T-cell (primary cell): ENCODE measurements at places on chromosomes 16 and 17. TPM values are rescaled to one million over a fixed set of nuclear protein-coding genes. Genes with fewer than 3 reads are reported as not detected.

GRCh38 chr17:18344021-18344420 is 19.3 kb downstream of the SHMT1 start:
- DNase-seq, result no peak

- DNase-seq, result no peak
These were observed 113.9 kb downstream of the UTP18 start for GRCh38 chr17:51374209-51374608.

DNA sequence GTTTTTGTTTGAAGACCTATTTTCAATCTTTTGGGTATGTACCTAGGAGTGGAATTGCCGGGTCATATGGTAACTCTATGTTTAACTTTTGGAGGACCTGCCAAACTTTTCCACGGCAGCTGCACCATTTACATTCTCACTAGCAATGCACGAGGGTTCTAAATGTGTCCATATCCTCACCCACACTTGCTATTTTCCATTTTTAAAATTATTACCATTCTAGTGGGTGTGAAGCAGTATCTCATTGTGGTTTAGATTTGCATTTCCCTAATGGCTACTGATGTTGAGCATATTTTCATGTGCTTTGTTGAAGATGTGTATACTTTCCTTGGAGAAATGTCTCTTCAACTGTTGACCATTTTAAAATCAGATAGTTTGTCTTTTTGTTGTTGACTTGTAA is 60.3 kb upstream of the HAPSTR1 start:
- no peak for DNase-seq

- no peak for DNase-seq
These were observed 100.7 kb downstream of the ABCC1 start for GRCh38 chr16:16050106-16050505.

DNA sequence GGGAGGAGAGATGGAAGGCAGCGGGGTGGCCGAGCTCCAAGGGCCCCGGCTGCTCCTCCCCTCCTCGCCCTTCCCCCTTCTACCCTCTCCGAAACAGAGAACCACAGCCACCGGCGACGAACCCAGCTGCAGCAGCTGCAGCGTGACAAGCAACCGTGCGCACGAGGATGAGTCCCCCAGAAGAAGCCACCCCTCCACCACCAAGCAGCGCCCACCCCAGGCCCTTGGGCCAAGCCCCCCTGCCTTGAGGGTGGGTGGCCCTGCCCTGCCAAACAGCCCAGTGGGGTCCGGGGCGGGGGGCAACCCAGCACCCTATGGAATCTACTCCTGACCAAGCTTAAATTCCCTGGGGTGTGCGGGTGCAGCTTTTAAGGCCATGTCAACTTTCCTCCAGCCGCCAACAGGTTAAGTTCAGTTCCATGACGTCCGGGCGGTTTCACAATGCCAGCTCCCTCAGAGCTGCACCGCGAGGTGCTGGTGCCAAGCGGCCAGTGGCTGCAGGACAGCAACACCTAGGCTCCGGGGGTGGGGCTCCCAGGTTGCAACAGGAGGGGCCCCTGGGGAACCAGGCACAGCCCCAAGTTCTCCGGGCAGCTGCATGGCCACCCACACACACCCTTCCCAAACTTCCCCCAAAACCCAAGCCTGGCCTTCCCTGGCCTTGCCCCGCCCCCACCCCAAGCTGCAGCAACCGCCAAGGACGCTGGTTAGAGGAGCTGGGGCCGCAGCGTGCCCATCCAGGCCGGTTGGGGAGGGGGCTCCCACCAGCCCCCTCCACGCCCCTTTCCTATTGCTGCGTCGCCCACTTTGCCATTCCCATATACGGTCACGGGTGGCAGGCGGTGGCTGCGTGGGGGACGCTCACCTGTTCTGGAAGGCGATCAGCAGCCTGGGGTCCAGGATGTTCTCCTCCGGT is 2.0 kb downstream of the CBX4 start:
- DNase-seq, result peak; percentile 14

GRCh38 chr17:55705847-55706246 is 16.8 kb downstream of the TMEM100 start:
- DNase-seq, result no peak

- no peak for DNase-seq
These were observed 231.4 kb upstream of the TNRC6C start for GRCh38 chr17:77727037-77727615.

The NDRG4 gene
- 3.6 TPM for total RNA-seq

The GPATCH8 gene
- 68.6 TPM for total RNA-seq
